ENCODE measurements at places on chromosomes 4 and X.

DNA sequence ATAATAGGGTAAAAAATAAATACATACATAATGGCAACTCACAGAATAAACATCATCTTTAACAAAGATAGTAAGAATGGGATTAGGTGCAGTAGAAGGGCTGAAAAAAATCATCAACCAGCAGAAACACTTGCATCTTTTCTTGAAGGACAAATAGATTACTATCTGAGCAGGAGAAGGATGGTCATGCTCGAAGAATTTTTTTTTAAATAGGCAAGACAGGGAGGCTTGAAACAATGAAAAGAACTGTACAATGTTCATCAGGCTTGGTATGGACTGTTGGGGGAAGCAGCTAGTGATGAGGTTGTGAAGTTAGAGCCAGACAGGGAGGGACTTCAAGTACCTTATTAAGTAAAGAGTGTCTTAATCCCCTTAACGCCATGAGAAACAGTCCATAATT is 167.4 kb upstream of the LDB2 start:
- DNase-seq = no peak

DNA sequence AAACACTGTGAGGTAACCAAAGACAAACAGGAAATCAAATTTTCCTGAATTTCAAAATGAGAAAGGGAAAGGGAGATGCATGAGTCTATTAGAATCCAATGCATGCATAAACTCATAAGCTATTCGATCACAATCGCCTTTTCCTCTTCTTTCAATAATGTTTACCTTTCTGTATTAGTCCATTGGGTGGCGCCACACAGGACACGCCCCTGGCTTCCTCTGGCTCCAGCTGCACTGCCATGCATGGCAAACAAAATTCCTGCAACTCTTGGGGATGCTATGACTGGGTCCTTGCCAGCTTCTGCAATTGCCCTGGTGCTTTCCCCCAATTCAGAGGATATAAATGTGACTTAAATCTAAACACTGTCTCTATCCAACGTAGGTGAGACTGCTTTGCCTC is 424.5 kb upstream of the PCDH7 start:
- no peak for DNase-seq

- DNase-seq = no peak
Measured at GRCh38 chr4:174317531-174317930, 33.8 kb downstream of the CEP44 start.

DNA sequence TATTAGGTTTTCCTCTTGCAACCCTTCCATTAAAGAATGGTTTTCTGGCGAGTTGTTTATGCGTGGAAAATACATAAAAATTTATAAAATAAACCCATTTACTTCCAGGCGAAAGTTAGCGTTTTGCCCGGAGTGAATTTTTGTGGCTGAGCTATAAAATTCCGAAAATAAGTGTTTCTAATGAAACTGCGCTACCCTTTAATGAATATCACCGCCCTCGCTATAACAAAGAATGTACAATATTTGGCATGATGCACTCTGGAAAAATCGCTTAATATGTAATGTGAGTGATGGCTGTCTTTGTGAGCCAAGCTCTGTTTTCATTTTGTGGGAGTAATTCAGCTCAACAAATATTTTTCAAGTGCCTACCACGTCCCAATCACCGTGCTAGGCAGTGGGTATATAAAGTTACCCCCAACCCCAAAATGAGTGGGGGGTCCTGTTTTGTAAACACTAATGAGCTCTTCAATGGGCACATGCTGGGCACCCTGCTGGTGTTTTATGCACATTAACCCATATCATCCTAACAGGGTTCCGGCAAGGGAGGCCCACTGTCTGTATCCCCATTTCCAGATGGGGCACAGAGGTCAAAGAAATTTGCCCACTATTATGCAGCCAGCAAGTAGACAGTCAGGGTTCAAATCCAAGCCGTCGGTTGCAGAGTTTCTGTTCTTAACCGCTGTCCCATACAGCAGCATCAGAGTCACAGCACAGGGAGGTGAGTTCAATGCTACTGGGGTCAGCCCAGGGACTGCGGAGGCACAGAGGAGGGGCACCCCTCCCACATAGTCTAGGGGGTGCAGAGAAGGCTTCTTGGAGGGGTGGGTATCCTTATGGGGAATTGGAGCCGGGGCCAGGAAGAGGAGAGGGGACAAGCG is 65.7 kb upstream of the STX18 start:
- no peak for DNase-seq

- DNase-seq = no peak
Measured at GRCh38 chrX:51955200-51955599, 61.8 kb downstream of the MAGED1 start.

DNA sequence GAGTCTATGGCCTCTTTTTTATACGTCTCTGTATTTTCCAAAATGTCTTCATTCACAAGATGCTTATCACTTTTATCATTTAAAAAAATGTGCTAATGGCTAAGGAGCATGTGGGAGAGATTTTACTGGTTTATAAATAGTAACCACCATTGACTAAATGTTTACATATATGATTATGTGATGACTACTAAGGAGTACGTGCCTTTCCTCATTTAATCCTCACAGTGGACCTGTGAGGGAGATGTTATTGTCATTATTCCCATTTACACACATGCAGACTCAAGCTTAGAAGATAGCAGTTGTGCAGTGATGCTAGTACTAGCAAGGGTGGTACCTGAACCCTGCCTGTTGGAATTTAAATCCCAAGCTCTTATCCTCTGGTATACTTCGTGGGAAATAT is 2.4 kb downstream of the SRD5A3 start:
- no peak for DNase-seq

GRCh38 chr4:76108467-76109181 is 34.1 kb downstream of the ART3 start:
- DNase-seq = no peak

DNA sequence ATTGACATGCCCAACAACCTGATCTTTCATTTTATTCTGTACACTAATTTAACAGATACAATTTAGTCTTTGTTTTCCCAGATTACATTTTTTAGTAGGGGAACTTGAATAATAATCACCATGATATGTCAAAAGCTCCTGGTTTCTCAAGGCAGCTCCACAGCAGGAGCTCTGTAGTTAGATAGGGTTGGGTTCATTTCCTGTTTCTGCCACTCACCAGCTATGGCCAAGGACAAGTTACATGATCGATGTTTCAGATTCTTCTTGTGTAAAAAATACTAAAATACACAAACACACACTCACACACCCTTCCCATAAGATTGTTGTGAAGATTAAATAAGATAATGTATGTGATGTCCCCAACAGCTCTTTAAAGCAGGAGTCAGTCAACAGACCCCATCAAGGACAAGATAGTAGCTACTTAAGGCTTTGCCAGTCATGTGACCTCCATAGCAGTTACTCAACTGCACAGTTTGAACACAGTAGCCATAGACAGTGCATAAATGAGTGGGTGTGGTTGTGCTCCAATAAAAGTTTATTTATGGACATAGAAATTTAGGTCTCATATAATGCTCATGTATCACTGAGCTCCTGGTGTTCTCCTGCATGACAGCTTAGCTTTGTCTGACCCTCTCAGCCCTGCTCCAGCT is 18.4 kb downstream of the GUCY1A1 start:
- DNase-seq = no peak

- DNase-seq = no peak
Measured at GRCh38 chr4:165631208-165631894, 241.7 kb upstream of the TLL1 start.

DNA sequence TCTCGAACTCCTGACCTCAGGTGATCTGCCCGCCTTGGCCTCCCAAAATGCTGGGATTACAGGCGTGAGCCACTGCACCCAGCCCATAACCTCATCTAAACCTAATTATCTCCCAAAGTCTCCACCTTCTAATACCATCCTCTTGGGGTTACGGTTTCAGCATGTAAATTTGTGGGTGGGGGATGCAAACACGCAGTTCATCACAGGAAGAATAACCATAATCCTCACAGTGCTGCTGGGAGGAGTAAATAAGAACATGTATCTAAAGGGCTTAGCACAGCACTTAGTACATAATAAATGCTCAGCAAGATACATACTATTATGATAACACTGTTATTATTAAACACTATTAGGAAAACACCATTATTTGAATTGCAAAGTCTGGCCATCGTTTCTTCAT is 116.4 kb downstream of the CORIN start:
- DNase-seq = no peak

GRCh38 chr4:26360864-26361263 is 40.0 kb downstream of the RBPJ start:
- no peak for DNase-seq

DNA sequence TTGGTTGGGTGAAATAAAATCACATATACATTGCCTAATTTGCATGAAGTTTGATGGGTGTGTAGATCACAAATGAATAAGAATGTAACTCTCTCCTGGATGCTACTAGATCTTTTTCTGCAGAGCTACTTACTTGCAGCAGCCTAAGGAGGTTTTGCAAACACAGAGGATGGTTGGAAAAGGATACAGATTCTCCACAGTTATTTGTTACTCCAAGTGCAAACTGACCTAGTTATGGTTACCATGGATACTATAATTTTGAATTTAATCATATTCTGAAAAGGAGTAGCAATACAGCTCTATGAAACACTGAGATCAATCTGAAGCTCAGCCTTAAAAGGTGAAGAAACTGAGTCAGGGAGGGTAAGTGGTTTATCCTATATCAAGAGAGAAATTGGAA is 9.1 kb upstream of the ARHGEF38 start:
- no peak for DNase-seq

GRCh38 chrX:73525928-73526690 is 36.9 kb upstream of the CHIC1 start:
- DNase-seq = no peak

DNA sequence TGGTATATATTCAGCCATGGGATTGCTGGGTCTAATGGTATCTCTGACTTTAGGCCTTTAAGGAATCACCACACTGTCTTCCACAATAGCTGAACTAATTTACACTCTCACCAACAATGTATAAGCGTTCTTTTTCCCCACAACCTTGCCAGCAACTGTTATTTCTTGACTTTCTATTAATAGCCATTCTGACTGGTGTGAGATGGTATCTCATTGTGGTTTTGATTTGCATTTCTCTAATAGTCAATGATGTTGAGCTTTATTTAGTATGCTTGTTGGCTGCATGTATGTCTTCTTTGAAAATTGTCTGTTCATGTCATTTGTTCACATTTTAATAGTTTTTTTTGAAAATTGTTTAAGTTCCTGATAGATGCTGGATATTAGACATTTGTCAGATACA is 235.2 kb downstream of the HEPH start:
- DNase-seq = no peak
